ENCODE measurements at places on chromosomes 12 and 14.

GRCh38 chr12:125049093-125049458 lies 16.2 kb upstream of the AACS start:
- DNase-seq, result no peak

DNA sequence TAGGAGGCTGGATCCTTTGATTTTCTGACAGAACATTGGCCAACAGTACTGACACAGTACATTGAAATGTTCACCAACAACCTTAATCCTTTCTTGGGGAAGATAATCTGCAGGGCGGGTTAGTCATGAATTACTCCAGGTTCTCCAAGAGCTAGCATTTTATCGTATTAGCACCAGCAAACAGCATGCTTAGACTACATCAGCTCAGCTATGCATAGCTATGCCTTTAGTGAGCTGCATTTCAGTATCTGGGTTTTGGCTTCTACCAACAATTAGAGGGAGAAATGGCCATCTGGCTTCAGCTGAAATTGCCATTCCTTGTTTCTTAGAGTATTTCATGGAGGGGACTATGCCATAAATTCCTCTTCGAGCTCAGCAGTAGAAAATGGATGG lies 33.8 kb downstream of the SAMD4A start:
- no peak for DNase-seq

DNA sequence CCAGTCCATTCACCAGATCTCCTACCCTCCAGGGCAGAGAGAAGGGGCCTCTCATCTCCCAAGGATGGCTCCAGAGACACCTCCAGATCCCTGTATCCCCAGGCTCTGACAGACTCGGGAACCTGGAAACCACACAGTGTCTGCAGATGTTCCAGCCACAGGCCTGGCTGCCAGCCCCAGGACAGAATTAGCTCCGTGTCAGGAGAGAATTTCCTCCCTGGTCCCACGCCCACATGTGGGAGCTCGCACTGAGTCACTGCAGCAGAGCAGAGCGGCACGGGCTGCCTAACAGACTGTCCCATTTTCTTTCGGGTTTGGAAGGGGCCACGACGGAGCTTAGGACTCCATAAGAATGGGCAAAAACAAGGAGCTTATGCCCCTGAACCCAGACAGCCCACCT lies 33.6 kb downstream of the CMKLR1 start:
- no peak for DNase-seq

DNA sequence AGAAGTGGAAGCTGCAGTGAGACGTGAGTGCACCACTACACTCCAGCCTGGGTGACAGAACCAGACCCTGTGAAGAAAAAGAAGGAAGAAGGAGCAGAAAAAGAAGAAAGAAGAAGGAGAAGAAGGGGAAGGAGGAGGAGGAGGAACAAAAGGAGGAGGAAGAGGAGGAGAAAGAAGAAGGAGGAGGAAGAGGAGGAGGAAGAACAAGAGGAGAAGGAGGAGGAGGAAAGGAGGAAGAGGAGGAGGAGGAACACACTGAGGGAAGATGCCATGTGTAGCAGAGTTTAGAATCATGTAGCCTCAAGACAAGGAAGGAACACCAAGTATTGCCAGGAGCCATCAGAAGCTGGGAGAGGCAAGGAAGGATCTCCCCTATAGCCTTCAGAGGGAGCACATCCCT lies 241.5 kb downstream of the KSR2 start:
- no peak for DNase-seq

- DNase-seq, result no peak
Measured at GRCh38 chr14:61632401-61632800, 62.9 kb upstream of the HIF1A start.

DNA sequence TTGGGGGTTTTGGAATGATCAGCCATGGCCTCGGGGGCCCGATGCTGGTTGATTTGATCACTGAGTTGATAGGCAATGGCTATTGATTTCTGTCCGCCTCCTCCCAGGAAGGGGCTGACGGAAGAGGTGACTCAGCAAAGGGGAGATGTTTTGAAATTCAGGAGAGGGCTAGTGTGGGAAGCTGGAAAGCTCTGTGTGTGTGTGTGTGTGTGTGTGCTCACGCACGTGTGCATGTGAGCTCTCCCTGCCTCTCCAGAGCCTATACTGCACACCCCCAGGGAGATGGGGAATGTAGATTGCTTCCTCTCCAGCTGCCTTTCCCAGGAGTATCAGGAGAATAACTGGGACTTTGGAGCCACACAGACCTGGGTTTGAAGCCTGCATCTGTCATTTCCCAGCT lies 184.9 kb upstream of the MYL2 start:
- DNase-seq, result no peak

- DNase-seq, result no peak
Measured at GRCh38 chr14:101072945-101073597, 169.5 kb upstream of the RTL1 start.

DNA sequence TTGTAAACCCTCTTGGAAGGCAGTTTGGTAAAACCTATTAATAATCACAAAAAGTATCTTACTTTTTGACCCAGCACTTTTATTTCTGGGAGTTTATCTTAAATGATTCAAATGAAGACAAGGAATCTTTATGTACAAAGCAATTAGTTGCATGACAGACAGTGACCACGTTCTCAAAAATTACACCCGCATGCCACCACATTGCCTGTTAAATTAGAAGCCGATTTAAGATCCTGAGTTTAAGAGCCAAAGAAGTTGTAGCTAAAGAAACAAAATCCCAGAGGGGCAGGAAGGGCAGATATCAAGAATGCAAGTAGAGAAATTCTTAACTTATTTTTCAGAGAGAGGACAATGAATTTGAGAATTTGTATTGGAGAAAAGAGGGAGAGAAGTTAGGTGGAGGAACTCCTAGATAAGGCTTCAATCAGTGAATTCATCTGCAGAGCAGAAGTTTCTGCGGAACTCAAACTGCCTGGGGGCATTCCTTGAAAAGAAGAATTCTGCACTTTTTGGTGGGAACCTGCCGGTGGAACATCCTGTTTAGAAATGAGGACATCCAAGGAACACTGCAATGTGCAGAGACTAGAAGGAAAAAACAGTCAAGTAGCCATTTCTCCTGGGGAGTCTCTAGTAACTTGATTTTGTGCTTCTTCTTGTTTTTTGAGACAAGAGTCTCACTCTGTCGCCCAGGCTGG lies 1.1 kb upstream of the RIOX1 start:
- no peak for DNase-seq

Data from T-helper 2 cell (primary cell).